ENCODE measurements at places on chromosomes 7 and 10. TPM values are rescaled to one million over a fixed set of nuclear protein-coding genes. Genes with fewer than 3 reads are reported as not detected.

Gene PON3
- not detected for total RNA-seq

Gene OR6B1
- total RNA-seq, result not detected

Gene AP5Z1
- total RNA-seq, result 35.8 TPM

Gene BAIAP2L1
- 1.3 TPM for total RNA-seq

Gene TFEC
- total RNA-seq, result 0.17 TPM

Gene AKR1C4
- not detected for total RNA-seq

Gene CYP26A1
- not detected for total RNA-seq

Gene LRRN3
- total RNA-seq, result 3.2 TPM

Gene PRLHR
- not detected for total RNA-seq

Gene KLLN
- 1.2 TPM for total RNA-seq

Gene MMD2
- not detected for total RNA-seq

Gene RAB19
- not detected for total RNA-seq

Gene DRGX
- total RNA-seq, result not detected

Gene HSPB1
- 94.6 TPM for total RNA-seq

Gene HACD1
- total RNA-seq, result 18.2 TPM

Gene PNLIPRP1
- total RNA-seq, result not detected

Gene TRPV5
- total RNA-seq, result not detected

Gene MBLAC1
- total RNA-seq, result 2.5 TPM

Gene MARVELD1
- total RNA-seq, result 41.4 TPM

Gene LIPM
- not detected for total RNA-seq

Gene BBS9
- total RNA-seq, result 29.4 TPM

Gene CALCR
- total RNA-seq, result not detected

Gene SPAG6
- total RNA-seq, result 0.15 TPM

Gene MCM10
- 6.0 TPM for total RNA-seq

Gene CPN1
- total RNA-seq, result not detected

Gene TBX20
- total RNA-seq, result not detected

Gene IL6
- 2.2 TPM for total RNA-seq

Gene PRF1
- total RNA-seq, result not detected

All from smooth muscle cell of trachea (primary cell).